ENCODE measurements at places on chromosomes 1 and 21. TPM values are rescaled to one million over a fixed set of nuclear protein-coding genes. Genes with fewer than 3 reads are reported as not detected.

Gene FAM151A
- 0.29 TPM for total RNA-seq

Gene FCMR
- total RNA-seq: 5.1 TPM

Gene TTC39A
- total RNA-seq: 1.6 TPM

Gene FRRS1
- total RNA-seq: 2.2 TPM

Gene IGSF3
- total RNA-seq: 17.9 TPM

Gene TFAP2E
- total RNA-seq: 0.41 TPM

Gene VPS26C
- total RNA-seq: 30.9 TPM

Gene GSTM1
- not detected for total RNA-seq

Gene RAB25
- total RNA-seq: not detected

Gene TMEM269
- 0.15 TPM for total RNA-seq

Gene PALMD
- 0.24 TPM for total RNA-seq

Gene SLC9C2
- total RNA-seq: not detected

Gene CFAP57
- total RNA-seq: 0.33 TPM

Gene PRDM16
- total RNA-seq: 0.45 TPM

Gene C1orf87
- not detected for total RNA-seq

Gene COX20
- 36.8 TPM for total RNA-seq

Gene GJA9
- not detected for total RNA-seq

Gene TMEM9
- 83.3 TPM for total RNA-seq

Gene NPHP4
- total RNA-seq: 5.5 TPM

Gene THEM5
- total RNA-seq: not detected

Gene RAB3B
- total RNA-seq: 6.3 TPM

Gene OR6P1
- not detected for total RNA-seq

Gene PTGS2
- total RNA-seq: 7.5 TPM

Gene GPR61
- total RNA-seq: not detected

Gene FBXO2
- 6.1 TPM for total RNA-seq

Gene HAO2
- not detected for total RNA-seq

Gene USH2A
- not detected for total RNA-seq

Gene CD52
- total RNA-seq: not detected

Gene ELAVL4
- not detected for total RNA-seq

Gene OR2T2
- total RNA-seq: not detected

Gene EFNA1
- total RNA-seq: 26.0 TPM

Gene RIPPLY3
- 0.59 TPM for total RNA-seq

Gene TRIM58
- not detected for total RNA-seq

Gene AMPD2
- 21.1 TPM for total RNA-seq
